ENCODE measurements at places on chromosomes 3 and 15. TPM values are rescaled to one million over a fixed set of nuclear protein-coding genes. Genes with fewer than 3 reads are reported as not detected.

GRCh38 chr3:16831846-16832245 lies 52.9 kb upstream of the PLCL2 start:
- no peak for DNase-seq

- no peak for DNase-seq
Measured at GRCh38 chr3:120192579-120192978, 92.4 kb downstream of the GPR156 start.

DNA sequence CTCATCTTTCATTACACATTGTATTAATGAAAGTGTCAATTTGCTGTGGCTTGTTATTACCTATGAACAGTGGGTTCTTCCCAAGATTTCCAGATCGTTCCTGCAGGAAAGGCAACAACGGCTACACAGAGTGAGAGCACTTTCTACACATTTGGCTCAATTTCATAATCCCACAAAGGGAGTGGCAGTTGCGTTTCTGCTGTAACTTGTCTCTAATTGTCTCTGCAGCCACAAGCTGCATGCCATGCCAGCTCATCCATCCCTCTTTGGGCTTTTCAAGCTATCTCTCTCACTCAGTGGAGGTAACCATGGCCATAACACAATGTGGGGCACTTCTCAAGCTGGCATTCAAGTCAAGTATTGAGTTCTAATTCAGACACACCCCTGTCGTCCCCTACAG lies 27.7 kb upstream of the CPNE4 start:
- no peak for DNase-seq

DNA sequence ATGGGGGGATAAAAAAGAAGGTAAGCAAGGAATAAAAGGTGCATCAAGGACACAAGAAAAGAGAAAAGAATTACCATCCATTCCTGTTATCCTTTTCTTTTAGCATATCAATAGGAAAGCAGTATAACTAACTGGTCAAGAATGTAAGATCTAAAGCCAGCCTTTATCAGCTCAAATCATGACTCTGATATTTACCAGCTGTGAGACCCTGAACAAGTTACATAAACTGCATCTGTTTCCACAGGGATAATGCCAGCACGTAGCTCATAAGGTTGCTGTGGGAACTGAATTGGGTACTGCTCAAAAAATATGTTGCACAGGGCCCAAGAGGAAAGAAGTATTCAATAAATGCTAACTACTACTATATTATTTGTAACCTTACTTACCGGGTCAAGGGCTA lies 1092.2 kb upstream of the CFAP20DC start:
- no peak for DNase-seq

- no peak for DNase-seq
Measured at GRCh38 chr3:157128771-157129681, 30.9 kb downstream of the CCNL1 start.

CEP70 gene
- 19.4 TPM for total RNA-seq

GOLGA6L10 gene
- 0.92 TPM for total RNA-seq

C3orf85 gene
- total RNA-seq = not detected

MASP1 gene
- 0.46 TPM for total RNA-seq

LRRC2 gene
- total RNA-seq = 0.85 TPM
